ENCODE measurements at places on chromosomes 11 and 22. TPM values are rescaled to one million over a fixed set of nuclear protein-coding genes. Genes with fewer than 3 reads are reported as not detected.

DNA sequence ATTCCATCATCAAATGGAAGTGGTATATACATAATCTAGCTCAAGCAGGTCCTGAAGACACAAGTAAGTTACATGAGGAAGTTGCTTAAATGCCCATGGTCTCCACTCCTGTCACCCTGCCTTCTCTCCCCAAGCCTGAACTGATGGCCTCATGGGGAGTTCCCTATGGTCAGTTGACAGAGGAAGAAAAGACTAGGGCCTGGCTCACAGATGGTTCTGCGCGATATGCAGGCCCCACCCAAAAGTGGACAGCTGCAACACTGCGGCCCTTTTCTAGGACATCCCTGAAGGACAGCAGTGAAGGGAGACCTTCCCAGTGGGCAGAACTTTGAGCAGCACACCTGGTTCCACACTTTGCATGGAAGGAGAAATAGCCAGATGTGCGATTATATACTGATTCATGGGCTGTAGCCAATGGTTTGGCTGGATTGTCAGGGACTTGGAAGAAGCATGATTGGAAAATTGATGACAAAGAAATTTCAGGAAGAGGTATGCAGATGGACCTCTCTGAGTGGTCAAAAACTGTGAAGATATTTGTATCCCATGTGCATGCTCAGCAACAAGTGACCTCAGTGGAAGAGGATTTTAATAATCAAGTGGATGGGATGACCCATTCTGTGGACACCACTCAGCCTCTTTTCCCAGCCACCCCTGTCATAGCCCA lies 17.3 kb upstream of the CD82 start:
- H3K27me3 ChIP-seq = peaks cover 4% of the 10 kb centered on the region
- H3K4me3 ChIP-seq = no peak overlapping the region
- DNase-seq = no peak

DNA sequence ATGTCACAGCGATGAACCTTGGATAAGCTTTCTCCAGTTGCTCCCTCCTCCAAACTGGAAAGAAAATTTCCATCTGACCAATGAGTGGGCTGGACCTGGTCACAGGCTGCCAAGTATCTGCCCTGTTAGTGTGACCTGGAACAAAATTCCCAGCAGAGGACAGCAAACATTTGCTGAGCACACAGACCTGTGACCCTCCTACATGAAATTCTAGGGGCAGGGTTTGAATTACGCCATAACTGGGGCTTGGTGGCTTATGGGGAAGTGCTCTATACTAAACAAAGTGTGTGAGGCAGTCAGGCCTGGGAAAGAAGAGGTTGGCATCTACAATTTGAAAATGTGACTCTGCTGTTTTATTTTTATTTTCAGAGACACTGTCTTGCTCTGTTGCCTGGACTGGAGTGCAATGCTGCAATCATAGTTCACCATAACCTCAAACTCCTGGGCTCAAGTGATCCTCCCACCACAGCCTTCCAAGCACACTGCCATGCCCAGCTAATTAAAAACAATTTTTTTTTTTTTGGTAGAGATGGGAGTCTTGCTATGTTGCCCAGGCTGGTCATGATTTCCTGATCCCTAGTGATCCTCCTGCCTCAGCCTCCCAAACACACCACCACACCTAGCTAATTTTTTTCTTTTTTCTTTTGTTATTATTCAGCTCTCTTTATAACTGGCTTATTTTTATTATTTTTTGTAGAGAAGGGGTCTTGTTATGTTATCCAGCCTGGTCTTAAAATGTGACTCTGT lies 13.6 kb upstream of the XBP1 start:
- peak overlapping the region; percentile 26 for H3K27ac ChIP-seq
- peak overlapping the region; percentile 23 for H3K4me3 ChIP-seq
- no peaks in the 10 kb centered on the region for H3K27me3 ChIP-seq
- DNase-seq = no peak

Gene DNAJB7
- total RNA-seq = not detected

Gene GPHA2
- not detected for total RNA-seq

- peak overlapping the region; percentile 10 for H3K27ac ChIP-seq
- peaks cover 32% of the 10 kb centered on the region for H3K4me1 ChIP-seq
- H3K27me3 ChIP-seq = peaks cover 2% of the 10 kb centered on the region
- no peak overlapping the region for H3K4me3 ChIP-seq
- peaks cover 2% of the 10 kb centered on the region for H3K36me3 ChIP-seq
- no peak for DNase-seq
These were observed 32.1 kb upstream of the GNB1L start for GRCh38 chr22:19886605-19887255.

DNA sequence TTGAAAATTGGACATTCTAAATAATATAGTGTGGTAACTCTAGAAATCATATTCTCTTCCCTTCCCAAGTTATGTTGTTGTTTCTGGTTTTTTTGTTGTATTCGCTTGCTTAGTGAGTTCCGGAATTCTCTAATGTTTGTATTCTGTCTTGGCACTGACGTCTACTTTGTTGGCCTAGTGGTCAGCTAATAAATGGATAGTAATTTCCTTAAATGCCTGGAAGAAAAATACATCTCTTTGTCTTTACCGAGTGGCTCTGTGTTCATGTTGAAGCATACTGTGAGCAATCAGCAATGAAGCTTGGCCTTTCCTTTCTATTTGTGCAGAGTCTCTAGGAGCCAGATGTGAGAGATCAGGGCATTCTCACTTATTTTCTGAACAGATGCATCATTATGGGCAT lies 1225.7 kb downstream of the JRKL start:
- DNase-seq = no peak
- H3K27ac ChIP-seq = no peak overlapping the region
- H3K36me3 ChIP-seq = no peaks in the 10 kb centered on the region
- H3K4me3 ChIP-seq = no peak overlapping the region
- H3K4me1 ChIP-seq = no peaks in the 10 kb centered on the region

Gene MAP6
- total RNA-seq = 0.54 TPM

GRCh38 chr22:31173386-31174145 lies 13.6 kb downstream of the RNF185 start:
- H3K36me3 ChIP-seq = peaks cover 11% of the 10 kb centered on the region
- no peaks in the 10 kb centered on the region for H3K27me3 ChIP-seq
- H3K27ac ChIP-seq = peak overlapping the region; percentile 64
- no peak overlapping the region for H3K4me3 ChIP-seq

GRCh38 chr11:57568330-57568766 lies 876 bp upstream of the UBE2L6 start:
- H3K4me1 ChIP-seq = peaks cover 39% of the 10 kb centered on the region
- H3K36me3 ChIP-seq = peaks cover 18% of the 10 kb centered on the region
- H3K4me3 ChIP-seq = peak overlapping the region; percentile 99
- no peaks in the 10 kb centered on the region for H3K27me3 ChIP-seq
- DNase-seq = peak; percentile 81

Data from activated T-helper 1 cell treated with anti-CD3 and anti-CD28 coated beads, Interleukin-12 subunit alpha, Interleukin-12 subunit beta, Interleukin-2, Interleukin-4 antibody, amounts not matched to agents 30 ng/mL and 10 ng/mL and 1 ng/mL, durations not matched to agents 14 hours and 24 hours and 36 hours (primary cell).